ENCODE measurements at places on chromosomes 11 and 22.

- DNase-seq, result no peak
Measured at GRCh38 chr11:93988912-93989311, 32.2 kb upstream of the HEPHL1 start.

GRCh38 chr22:22344430-22344829 is 99.8 kb downstream of the VPREB1 start:
- DNase-seq, result no peak

- no peak for DNase-seq
Measured at GRCh38 chr11:63564056-63564774, 1.0 kb upstream of the PLAAT2 start.

DNA sequence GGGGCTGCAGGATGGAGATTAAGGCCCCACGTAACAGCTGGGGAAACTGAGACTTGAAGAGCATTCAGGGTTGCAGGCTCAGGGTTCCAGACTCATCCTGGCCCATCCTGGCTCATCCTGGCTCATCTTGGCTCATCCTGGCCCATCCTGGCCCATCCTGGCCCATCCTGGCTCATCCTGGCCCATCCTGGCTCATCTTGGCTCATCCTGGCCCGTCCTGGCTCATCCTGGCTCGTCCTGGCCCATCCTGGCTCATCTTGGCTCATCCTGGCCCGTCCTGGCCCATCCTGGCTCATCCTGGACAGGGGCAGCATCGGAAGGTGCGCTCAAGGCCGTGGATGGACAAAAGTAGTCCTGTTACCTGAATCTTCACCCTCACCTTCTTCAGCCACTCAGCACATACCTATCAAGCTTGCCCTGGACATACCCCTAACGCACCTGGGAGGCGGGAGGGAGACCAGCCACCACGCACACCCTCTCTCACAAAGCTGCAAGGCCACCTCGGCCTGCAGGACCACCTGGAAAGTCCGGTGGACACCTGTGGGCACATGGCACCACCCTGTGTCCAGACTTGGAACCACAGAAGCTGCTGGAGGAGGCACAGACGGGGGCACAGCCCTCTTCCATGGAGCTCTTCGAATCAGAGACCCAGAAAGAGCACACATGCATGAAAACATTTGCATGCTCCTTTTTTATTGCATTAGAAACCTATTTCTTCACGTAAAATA is 20.3 kb upstream of the NLRP6 start:
- no peak for DNase-seq

DNA sequence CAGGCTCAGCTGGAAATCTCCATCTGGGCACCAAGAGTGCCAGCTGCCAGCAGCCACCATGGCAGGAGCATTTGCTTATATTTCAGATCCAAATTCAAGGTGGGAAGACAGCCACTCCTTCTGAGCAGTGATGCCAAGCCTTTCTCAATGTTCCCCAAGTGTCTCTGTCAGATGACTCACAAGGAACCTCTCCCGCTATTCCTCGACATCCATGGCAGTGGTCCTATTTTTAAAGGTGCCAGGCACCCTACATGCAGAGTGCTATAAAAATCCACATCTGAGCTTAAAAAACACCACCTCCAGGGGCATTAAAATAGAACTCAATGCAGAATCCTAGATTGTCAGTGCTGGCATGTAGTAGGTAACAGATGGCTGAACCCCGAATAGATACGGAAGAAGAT is 112.1 kb downstream of the SLC1A2 start:
- DNase-seq, result no peak

DNA sequence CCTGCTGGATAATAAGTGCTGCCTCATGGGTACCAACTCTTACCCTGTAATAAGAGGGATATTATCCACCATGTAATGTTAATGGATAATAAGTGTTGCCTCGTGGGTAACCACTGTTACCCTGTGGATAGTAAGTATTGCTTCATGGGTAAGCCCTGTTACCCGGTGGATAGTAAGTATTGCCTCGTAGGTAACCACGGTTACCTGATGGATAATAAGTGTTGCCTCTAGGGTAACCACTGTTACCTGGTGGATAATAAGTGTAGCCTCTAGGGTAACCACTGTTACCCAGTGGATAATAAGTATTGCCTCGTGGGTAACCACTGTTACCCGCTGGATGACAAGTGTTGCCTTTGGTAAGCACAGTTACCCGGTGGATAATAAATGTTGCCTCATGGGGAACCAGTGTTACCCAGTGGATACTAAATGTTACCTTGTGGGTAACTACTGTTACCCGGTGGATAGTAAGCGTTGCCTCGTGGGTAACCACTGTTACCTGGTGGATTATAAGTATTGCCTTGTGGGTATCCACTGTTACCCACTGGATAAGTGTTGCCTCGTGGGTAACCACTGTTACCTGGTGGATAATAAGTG is 18.6 kb upstream of the NXPE4 start:
- no peak for DNase-seq

- no peak for DNase-seq
Measured at GRCh38 chr11:102001657-102002338, 45.4 kb upstream of the CFAP300 start.

DNA sequence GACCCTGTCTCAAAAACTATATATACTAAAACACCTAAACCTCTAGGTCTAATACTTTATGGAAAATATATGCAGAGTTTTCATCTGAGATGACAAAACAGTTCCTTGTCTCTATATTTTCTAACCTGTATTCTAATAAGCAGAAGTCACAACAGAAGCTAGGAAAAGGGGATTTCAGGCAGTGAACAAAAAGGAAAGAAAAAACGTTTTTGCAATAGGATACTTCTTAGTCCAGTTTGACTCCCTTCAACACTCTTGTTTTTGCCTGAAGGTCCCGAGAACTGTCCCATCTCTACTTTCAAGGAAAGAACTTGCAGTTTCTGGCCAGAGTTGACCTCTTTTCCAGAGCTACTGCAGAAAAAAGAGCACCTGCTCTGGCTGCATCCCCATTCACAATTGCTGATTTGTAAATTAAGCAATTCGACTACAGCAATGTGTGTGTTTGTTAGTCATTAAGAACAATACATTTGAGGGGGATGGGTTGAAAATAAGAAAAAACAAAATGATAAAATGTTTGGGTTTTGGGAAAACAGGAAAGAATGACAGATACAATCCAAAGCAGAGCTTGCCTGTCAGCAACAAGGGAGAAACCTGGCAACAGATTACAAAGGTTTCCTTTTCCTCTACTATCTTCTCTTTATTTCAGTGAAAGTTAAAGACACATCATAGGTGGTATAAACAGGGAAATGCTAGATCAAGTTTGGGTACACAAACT is 160.0 kb downstream of the FCHSD2 start:
- no peak for DNase-seq

DNA sequence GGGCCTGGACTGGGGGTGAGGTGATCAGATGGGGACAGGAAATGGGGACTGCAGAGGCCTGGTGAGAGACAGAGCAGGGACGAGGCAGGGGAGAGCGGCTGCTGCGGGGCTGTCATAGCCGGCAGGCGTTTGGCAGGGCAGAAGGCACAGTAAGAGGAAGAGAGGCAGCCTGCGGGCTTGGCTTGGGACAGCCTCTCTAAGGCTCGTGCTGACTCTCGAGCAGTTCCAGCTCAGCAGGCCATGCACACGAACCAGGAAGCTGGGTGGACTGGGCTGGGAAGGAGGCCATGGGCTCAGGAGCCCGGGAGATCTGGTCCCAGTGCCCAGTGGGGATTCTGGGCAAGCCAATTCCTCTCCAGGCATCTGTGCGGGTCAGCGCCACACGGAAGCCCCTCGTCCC is 19.6 kb upstream of the EIF3D start:
- no peak for DNase-seq

GRCh38 chr11:76794371-76795289 is 11.5 kb downstream of the TSKU start:
- no peak for DNase-seq

GRCh38 chr11:120612513-120613263 is 101.1 kb downstream of the GRIK4 start:
- no peak for DNase-seq

GRCh38 chr11:13183094-13183825 is 94.3 kb upstream of the BMAL1 start:
- peak; percentile 26 for DNase-seq

GRCh38 chr11:119885067-119885466 is 156.1 kb upstream of the NECTIN1 start:
- no peak for DNase-seq

GRCh38 chr11:33525789-33526188 is 174.8 kb downstream of the C11orf91 start:
- no peak for DNase-seq

DNA sequence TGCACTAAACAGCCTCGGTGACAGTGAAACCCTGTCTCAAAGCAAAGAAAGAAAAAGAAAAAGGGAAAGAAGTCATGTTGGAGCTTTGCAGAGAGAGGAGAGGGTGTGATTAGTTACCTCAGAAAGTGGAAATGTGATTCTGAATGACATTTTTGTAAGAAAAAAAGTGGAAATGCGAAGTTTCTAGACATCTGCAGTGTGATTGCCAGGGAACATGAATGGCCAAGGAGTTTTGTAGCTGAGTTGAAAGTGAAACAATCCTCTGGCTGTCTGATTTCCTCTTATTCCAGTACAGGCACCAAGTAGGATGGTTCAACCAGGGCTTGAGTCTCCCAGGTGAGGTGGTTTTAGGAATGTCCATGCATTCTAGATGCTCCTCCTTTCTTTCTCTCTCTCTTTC is 17.8 kb upstream of the SYVN1 start:
- DNase-seq, result no peak

DNA sequence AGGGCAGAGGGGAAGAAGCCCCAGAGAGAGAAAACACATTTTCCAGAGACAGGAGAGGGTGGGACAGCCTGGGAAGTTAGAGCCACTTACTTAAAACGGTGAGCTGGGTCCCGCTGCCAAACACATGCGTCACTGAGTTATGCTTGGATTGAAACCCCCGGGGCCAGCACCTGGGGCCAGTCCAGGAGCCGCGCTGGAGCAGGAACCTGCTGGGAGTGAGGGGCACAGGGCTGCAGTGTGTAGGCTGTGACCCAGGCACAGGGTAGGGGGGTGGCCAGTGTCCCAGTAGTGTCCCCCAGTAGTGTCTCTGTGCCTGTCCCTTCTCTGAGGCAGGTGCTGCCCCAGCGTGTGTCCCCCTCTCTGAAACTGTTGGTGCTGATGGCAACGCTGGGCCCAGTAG is 5.2 kb downstream of the IGLL1 start:
- DNase-seq, result no peak

DNA sequence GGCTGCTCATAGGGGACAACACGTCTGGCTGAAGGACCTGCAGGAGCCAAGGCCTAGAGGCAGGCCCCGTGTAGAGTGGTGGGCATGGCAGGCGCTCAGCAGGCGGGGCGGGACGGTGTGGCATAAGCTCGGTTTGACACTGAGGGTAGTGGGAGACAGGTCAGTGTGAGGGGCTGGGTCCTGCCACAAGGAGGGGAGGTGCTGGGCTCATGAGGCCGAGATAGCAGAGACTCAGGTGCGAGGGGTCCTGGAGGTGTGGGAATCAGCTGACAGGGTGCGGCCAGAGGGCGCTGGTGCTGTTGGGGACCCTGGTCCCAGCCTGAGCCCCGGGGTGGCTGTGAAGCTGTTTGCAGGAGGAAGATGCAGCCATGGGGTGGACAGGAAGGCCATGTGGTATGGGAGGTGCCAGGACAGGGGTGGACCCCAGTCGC is 6.7 kb downstream of the SLC22A12 start:
- no peak for DNase-seq

- DNase-seq, result no peak
Measured at GRCh38 chr11:115644856-115645255, 140.6 kb upstream of the CADM1 start.

GRCh38 chr11:35276396-35277145 is 137.6 kb downstream of the CD44 start:
- no peak for DNase-seq

- DNase-seq, result no peak
Measured at GRCh38 chr11:35250621-35251020, 111.7 kb downstream of the CD44 start.

- DNase-seq, result peak; percentile 62
Measured at GRCh38 chr22:45976254-45977002, 534 bp downstream of the WNT7B start.

DNA sequence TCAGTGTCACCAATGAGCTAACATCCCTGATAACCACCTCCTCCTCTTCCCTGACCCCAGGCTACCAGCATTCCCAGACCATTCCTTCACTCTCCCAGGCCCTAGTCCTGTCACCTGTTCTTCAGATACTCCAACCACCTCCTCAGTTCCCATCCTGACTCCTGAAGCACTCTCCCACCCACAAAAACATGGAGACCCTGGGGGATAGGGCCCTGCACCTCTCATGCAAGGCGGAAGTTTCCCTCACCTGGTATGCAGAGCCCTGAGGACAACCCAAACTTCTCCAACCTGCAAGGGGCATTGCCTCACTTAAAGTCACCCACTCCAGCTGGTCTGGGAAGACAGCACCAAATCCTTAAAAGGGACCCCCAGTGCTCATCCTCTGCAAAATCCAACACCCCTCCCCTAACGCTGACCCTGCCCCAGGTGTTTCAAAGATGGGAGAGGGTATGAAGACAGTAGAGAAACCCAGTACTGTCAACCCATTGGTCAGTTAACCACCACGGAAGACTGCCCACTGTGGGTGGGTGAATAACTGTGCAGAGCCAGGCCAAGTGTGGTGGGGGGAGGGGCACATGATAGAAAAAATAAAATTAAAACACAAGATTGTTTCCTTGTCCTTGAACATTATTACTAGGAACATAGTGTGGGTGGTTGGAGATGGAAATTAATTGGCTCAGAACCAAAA is 1.4 kb downstream of the TNKS1BP1 start:
- DNase-seq, result no peak

GRCh38 chr11:57205041-57205641 is 23.4 kb downstream of the LRRC55 start:
- DNase-seq, result no peak

DNA sequence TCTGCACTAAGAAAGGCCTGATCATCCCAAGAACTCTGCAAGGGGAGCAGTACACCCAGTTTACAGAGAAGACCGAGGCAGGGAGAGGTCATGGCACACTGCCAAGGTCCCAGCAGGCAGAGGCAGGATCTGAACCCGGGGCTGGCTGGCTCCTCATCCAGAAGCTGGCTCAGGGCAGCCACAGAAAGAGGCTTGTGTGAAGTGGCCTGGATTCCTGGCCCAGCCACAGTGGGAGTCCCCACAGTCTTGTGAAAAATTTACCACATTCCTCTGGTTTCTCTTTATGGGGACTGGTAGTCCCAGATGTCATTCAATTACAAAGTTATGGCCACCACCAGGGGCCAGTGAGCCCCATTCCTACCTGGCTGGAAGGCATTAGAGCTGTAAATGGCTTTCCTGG is 440.5 kb downstream of the MIAT start:
- DNase-seq, result no peak

- DNase-seq, result no peak
Measured at GRCh38 chr11:31926106-31926505, 115.0 kb upstream of the PAX6 start.

DNA sequence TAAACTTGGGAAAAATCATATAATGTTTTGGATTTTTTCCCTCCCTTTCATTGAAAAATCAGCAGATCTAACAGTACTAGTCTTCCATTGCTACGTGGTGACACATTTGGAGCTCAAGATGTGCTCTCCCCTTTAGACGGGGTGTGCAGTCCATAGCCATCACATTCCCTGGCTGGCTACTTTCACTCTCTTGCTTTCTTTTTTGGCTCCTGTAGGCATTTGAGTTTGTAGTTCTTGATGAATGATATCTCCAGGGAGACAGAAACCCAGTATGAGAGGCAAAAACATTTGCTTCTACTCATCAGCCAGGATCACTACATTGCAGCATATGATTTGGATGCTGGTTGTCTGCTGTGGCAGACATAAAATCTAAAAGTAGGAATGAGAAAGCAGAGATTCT is 12.1 kb downstream of the CCDC81 start:
- DNase-seq, result no peak

- DNase-seq, result no peak
Measured at GRCh38 chr11:19323502-19323901, 82.8 kb upstream of the E2F8 start.
